Fibroblast of mammary gland (primary cell): ENCODE measurements at places on chromosomes 16 and 17.

DNA sequence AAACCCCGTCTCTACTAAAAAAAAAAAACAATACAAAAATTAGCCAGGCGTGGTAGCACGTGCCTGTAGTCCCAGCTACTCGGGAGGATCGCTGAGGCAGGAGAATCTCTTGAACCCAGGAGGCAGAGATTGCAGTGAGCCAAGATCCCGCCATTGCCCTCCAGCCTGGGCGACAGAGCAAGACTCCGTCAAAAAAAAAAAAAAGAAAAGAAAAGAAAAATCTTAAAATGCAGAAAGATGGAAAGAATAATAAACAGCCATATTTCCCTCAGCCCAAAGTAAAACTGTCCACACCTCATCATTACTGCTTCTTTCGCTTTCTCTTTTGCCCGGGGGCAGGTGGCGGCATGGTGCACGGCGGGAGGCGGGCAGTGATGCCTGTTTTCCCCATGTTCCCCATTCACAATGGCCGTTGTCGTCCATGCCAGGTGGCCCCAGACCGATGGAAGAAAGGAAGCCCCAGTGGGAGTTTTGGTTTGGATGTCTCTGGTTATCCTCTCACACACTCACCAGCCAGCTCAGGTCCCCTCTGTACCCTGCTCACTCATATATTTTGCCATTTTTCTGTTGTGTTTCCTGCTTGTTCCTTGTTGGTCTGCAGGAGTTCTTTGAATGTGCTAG, 37.0 kb upstream of the PEMT start:
- no peak for DNase-seq

DNA sequence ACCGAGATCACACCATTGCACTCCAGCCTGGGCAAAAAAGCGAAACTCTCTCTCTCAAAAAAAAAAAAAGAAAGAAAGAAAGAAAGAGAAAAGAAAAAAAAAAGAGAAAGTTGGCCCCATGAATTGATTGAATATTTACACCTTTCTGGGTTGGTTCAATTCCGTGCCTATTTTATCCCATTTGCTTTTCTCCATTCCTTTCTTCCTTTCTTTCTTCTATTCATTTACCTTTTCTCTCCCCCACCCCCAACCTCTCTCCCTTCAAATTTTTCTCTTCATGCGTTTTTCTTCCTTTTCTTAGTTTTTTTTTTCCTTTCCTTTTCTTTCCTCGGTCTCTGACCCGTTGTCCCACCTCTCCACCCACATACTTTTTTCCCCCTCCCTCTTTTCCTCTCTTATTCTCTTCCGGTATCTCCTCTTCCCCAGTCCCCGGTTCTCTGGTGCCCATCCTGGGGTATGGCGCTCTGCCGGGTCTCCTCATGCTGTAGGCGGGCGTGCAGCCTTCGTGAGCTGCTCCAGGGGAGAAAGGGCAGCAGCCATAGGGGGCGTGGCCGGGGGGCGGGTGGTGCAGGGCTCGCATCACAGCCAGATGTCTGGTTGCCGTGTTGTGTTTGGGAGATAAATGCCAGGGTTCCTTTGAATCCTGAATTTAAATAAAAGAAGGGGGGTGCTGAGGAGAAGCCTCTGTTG, 5.3 kb upstream of the COL1A1 start:
- peak; percentile 61 for DNase-seq

DNA sequence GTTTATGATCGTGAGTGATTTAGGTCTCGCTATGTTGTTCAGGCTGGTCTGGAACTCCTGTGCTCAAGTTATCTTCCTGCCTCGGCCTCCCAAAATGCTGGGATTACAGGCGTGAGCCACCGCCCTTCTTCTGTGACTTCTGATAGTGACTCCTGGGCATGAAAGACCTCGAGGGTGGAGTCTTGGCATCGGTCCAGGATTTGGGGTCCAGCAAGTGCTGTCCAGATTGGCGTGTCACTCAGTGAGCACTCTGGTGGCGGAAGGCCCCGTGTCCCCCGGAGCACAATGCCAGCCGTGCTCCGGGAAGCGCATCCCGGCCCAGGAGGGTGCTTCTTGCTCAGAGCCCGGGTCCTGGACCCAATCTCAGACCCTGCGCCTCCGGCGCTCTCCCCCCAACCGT, 6.8 kb downstream of the OR1F1 start:
- no peak for DNase-seq

- DNase-seq, result no peak
Observed at GRCh38 chr16:83793179-83793578, 14.6 kb upstream of the HSBP1 start.

DNA sequence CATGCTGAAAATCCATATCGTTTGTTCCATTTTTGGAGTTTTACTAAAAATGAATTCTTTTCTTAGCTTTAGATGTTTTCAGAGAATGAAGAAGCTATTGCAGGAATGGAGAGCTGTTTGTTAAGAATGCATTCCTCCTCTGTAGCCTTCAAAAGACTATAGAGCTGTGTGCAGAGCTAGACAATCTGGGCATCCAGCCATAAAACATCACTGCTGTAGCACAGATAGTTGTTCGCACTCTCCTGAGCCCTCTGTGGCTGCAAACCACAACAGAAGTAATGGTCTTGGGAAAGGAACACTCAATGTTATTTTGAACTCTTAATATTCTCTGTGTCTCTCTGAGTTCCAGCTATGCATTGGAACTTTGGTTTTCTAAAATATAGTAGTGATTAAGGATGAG, 4.9 kb downstream of the TNRC6C start:
- peak; percentile 91 for DNase-seq

GRCh38 chr17:38322897-38323296, 20.9 kb downstream of the GPR179 start:
- no peak for DNase-seq

- no peak for DNase-seq
Observed at GRCh38 chr17:57745242-57745641, at the start of gene CCDC182. Gene CCDC182 (minus strand): TSS chr17:57745299. CDS start chr17:57745272, 27 bp downstream.

DNA sequence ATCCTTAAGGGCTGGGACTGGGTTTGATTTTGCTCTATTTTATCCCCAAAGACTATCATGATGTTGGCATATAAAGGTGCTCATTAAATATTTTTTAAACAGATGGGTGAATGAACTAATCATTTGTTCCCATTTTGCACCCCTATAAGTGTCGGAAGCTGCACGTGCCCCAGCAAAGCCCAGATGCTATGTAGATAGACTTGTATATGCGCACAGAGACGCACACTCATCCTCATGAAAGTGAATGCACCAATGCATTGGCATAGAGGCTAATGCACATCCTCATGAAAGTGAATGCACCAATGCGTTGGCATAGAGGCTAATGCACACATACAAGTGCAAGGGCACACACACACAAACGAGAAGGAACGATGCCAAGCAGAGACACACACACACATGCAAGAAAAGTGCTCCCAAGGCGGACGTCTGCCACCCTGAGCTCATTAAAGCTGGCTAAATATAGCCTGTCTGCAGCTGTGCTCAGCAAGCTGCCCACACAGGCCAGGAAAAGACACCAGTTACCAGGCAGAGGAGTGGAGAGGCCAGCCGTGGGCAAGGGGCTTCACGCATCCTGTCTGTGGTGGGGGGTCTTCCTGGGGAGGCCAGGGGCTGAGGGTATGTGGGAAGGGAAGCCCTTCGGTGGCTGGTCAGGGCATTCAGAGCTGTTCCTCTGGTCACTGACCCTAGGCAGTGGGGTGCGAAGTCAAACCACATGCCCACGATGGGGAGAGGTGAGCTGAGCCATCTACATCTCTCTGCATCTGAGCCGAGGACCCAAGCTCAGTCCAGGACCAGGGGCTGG, 52.6 kb downstream of the PIMREG start:
- DNase-seq, result no peak

DNA sequence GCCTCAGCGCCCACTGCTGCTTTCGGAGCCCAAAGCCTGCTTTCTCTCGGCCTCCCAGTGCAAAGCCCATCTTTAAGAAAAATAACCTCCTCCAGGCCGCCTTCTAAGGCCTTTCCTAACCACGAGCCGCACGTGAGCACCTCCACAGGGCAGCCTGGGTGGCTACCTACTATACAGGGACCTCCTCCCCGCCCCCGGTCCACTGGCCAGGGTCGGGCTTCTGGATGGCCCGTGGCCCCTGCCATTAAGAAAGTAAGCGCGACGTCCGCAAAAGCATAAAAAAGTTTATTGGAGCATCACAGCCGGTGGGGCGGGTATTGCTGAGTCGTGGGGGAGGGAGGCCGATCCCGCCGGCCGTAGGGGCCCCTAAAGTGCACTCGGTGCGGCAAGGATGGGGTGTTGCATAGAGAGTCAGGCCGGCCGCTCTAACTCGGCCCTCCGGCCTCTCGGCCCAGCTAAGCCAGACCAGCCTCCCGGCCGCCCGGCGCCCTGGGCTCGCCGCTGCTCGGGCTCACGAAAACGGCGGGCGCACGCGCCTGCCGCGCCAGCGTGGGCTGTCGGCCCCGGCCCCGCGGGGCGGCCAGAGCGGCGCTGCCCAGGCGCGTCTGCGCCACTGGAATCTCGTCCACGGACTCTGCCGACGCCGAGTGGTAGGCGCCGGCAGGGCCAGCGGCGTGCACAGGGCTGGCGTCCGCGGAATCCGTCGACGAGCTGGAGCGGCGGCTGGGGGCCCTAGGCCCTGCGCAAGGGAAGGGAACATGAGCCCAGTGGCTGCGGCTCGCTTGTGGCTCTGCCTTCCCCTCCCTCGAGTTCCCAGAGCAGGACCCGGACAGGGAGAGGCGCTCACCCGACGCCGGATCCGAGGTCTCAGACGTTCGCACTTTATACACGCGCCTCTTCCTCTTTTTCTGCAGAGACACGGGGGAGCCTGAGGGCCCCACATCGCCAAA, 1.1 kb upstream of the TPPP3 start:
- no peak for DNase-seq

- no peak for DNase-seq
Observed at GRCh38 chr17:43034894-43035293, 9.9 kb downstream of the RND2 start.

- DNase-seq, result no peak
Observed at GRCh38 chr16:25413975-25414374, 156.3 kb upstream of the ZKSCAN2 start.

DNA sequence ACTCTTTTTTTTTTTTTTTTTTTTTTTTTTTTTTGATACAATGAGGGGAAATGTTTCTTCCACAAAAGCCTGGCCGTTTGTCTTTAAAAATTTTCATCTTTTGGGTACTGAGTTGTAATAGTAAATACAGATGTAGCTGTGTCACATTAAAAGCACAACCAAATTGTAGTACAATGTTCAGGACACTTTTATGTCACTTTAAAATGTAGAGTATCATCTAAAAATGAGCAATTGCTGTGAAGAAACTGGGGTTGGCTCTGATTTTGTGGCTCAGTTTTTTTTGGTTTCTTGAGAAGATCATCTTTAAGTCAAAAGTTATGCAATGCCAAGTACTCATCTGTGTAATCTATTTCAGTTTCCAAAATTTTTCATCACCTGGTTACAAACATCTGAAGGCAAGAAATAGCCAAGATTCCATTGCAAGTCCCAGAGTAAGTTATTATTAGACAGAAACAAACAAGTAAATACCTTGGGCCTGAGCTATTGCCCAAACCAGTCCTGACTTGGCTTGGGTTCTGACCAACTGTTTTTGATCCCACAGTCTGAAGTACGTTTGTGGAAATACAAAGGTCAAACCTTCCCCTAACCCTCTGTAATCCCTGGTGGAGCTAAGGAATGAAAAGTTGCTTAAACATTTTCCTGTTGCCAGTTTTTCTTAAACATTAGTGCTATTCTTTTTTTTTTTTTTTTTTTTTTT, 717.2 kb downstream of the WWOX start:
- DNase-seq, result peak; percentile 76

DNA sequence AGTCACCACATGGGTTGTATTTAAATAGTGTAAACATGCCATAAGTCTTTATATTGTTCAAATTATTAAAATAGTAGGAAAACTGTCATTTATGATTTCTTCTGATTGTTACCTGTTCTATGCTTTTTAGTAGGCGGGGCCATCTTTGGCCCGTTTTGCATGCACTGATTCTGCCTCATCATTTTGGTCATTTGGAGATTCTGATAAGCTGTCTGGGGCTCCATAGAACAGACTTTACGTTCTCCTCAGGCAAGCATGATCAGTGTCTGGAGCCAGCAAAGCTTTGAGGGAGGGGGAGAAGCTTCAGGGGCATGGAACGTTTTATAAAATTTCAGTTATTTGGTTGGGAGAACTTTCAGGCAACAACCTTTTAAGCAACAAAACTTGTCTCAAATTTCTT, 8.8 kb downstream of the NDEL1 start:
- no peak for DNase-seq

- no peak for DNase-seq
Observed at GRCh38 chr17:82849076-82849945, 9.5 kb upstream of the ZNF750 start.
